ENCODE measurements at places on chromosomes 4 and X. TPM values are rescaled to one million over a fixed set of nuclear protein-coding genes. Genes with fewer than 3 reads are reported as not detected.

DNA sequence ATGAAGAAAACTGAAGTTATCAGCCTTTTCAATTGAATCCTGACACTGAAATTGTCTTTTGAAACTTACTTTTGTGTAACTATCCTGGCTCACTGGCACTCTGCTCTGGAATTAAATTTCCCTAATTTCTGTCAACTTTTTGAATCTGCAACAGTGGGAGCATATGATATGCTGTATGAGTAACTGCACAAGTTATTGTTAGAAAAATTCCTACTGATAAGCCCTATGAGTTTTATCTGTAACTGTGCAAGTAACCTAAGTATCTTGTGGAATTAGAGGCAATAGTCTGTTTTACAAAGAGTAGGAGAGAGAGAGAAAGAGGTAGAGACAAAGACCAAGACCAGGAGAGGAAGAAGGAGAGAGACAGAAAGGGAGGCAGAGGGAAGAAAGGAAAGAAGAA, 9.2 kb upstream of the HPGD start:
- no peak for DNase-seq
- H3K4me3 ChIP-seq: no peak overlapping the region

GRCh38 chrX:153981231-153981630, 8.7 kb downstream of the TMEM187 start:
- H3K4me3 ChIP-seq: no peak overlapping the region
- no peaks in the 10 kb centered on the region for H3K36me3 ChIP-seq
- no peaks in the 10 kb centered on the region for H3K4me1 ChIP-seq
- no peak for DNase-seq

- H3K36me3 ChIP-seq: no peaks in the 10 kb centered on the region
- no peak overlapping the region for H3K4me3 ChIP-seq
- no peak overlapping the region for H3K27ac ChIP-seq
- no peaks in the 10 kb centered on the region for H3K27me3 ChIP-seq
- no peak for DNase-seq
Observed at GRCh38 chrX:133364865-133365264, 50.4 kb downstream of the GPC4 start.

- no peak for DNase-seq
- no peak overlapping the region for H3K27ac ChIP-seq
- no peaks in the 10 kb centered on the region for H3K36me3 ChIP-seq
- no peaks in the 10 kb centered on the region for H3K27me3 ChIP-seq
- no peak overlapping the region for H3K4me3 ChIP-seq
Observed at GRCh38 chrX:139881572-139881971, 51.3 kb downstream of the ATP11C start.

DNA sequence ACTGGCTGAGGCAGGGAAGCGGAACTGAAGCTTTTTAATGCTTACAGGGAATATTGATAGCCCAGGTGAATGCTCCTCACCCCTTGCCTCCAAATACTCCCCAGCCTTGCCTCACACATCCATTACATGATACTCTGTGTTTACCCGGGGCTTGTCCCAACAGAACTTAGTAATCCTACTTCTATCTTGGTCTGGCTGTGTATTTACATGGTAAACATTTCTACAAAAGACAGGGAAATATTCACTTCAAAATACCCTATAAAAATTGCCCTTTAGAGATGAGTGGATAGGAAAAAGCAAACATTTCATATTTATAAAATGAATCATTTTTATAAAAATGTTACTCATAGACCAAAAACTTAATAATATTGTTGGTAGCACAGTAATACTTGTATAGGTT, 120.1 kb downstream of the NHS start:
- no peak for DNase-seq
- no peaks in the 10 kb centered on the region for H3K27me3 ChIP-seq
- no peaks in the 10 kb centered on the region for H3K4me1 ChIP-seq
- no peak overlapping the region for H3K27ac ChIP-seq

DNA sequence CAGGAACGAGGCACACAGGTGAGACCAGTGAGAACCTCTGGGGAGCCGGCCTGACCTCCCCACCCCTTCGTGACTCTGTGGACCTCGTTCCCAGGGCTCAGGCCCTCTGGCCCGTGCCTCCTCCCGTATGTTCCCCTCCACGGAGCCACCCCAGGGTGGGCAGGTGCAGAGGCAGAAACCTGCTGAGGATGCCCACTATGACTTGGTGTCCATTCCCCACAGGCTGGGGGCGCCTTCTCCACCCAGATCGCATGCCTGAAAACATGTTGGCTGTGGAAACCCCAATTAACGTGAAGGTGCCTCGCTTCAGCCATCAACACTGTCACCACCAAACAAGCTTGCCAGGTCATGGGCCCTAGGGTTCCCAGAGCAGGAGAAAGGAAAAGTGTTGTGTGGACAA, 27.0 kb downstream of the BLOC1S4 start:
- no peak overlapping the region for H3K4me3 ChIP-seq
- peaks cover 5% of the 10 kb centered on the region for H3K4me1 ChIP-seq
- H3K27ac ChIP-seq: no peak overlapping the region
- H3K27me3 ChIP-seq: no peaks in the 10 kb centered on the region

DNA sequence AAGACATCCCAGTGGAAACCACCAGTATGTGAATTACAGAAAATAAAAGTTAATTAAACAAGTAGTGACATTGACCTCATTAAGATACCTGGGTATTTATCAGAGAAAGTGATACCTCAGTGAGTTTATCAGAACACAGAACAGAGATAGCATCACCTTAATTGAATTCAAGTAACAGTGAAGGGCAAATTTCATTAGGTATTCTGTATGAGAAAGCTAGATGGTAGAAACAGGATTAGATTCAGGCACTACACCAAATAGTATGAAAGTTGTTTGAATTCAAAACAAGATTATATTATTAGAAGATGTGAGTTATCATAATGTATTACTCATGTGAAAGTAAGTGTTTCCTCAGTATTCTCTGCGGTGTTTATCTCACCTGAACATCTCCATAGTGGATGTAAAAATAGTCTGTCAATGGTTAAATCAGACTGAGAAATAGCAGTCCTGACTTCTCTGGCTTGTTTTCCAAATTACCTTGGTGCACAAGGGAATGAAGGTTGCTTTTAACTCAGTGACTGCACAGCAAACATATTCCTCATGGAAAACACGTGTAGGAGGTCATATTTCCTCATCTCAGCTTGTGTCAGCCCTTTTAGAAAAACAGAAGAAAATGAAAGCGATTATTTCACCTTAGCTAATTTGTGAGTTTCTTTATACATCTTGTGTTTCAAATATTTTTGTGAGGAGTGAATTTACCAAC, 79.9 kb upstream of the PCDH18 start:
- H3K4me3 ChIP-seq: no peak overlapping the region
- H3K27ac ChIP-seq: no peak overlapping the region
- no peaks in the 10 kb centered on the region for H3K4me1 ChIP-seq
- no peak for DNase-seq
- H3K36me3 ChIP-seq: no peaks in the 10 kb centered on the region

DNA sequence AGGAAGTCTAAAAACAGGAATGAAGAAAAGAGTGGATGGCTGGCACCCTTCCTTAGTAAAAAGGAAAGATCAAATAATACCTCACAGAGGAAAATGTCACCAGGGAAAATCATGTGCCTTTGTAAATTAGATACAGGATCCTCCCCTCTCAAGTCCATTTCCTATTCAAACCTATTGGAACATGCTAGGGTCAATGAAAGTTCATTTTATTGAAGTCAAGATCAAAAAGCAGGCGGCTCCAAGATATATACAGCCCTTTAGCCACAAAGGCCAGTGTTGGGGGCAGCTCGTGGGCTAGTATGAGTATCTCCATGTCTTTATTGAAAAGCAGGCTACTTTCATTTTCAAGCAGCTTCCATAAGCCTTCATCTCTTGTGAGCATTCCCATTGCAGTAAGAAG, 141.1 kb downstream of the QDPR start:
- H3K4me1 ChIP-seq: no peaks in the 10 kb centered on the region
- no peak for DNase-seq
- no peak overlapping the region for H3K27ac ChIP-seq
- H3K36me3 ChIP-seq: no peaks in the 10 kb centered on the region
- no peaks in the 10 kb centered on the region for H3K27me3 ChIP-seq

GRCh38 chr4:155559915-155560314, 106.7 kb upstream of the GUCY1A1 start:
- no peaks in the 10 kb centered on the region for H3K36me3 ChIP-seq
- DNase-seq: no peak
- no peak overlapping the region for H3K27ac ChIP-seq
- H3K4me3 ChIP-seq: no peak overlapping the region

DNA sequence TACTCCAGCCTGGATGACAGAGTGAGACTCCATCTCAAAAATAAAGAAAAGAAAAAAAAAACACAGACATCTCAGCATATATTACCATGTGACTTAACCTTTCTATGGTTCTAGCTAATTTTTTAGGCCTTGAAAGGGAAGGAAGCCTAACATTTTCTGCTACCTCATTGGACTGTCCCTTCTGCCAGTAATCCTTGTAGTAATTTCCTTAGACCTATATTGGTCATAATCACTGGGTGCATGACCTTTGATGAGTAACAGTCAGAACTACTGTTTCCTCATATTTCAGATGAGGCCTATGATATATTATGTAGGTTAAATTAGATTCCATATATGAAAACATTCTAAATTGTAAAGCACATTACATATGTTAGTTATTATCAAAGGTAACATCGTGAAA, 9.6 kb downstream of the XIAP start:
- H3K27ac ChIP-seq: no peak overlapping the region
- no peaks in the 10 kb centered on the region for H3K4me1 ChIP-seq
- no peak overlapping the region for H3K4me3 ChIP-seq
- no peaks in the 10 kb centered on the region for H3K27me3 ChIP-seq

DNA sequence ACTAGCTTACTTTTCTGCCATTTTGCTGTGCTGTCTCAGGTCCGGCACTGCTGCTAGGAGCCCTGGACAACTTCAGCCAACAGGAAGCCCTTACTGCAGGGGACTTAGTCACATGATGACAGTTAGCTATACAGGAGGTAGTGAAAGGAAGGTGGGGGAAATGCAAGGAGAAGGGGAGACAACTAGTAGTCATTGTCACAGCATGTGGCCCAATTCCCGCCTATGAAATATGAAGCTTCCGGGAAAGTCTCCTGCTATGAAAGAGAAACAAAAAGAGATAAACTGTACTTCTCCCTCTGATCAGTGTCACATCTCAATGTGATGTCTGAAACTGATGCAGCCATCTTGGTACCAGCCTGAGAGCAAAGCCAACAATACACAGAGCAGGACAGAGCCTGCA, 71.6 kb downstream of the AMELX start:
- no peaks in the 10 kb centered on the region for H3K27me3 ChIP-seq
- DNase-seq: no peak
- no peak overlapping the region for H3K4me3 ChIP-seq
- no peak overlapping the region for H3K27ac ChIP-seq

The YY2 gene
- 0.97 TPM for total RNA-seq

The TEX13C gene
- total RNA-seq: not detected

All from pancreas (tissue), 10 donors.